ENCODE measurements at places on chromosomes 3 and 15.

- DNase-seq: no peak
Measured at GRCh38 chr15:94174399-94174802, 57.0 kb upstream of the MCTP2 start.

GRCh38 chr3:37704064-37704463, 157.6 kb upstream of the CTDSPL start:
- no peak for DNase-seq

- DNase-seq: peak; percentile 3
Measured at GRCh38 chr3:145767909-145768308, 393.1 kb downstream of the PLOD2 start.

DNA sequence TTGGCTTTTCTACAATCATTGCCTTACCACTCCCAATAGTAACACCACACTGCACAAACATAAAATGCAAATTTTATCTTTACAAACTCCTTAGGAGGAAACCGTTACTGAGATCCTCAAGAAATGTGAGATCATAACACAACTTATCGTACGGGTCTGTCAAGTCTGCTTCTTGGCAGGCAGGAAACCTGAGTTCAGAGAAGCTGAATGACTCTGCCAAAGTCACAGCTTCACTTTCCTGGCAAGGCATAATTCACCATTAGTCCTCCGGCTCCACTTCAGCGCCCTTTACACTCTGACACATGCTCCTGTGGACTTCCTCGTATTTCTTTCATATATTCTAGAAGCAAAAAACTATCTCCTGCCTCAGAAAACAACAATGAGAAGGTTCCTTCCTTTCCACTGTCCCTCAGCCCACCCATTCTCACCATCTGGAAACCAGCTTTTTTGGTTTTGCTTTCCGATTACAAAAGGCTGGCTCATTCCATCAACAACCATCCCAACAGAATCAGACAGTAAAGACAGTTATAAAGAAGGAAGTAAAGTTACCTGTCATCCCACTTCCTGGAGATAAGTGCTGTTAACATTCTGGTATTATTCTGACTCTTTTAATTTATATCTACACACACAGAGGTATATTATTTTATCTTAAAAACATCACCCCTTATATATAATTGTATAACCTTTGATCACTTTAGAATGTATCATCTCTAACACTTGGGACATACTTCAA, 223.4 kb downstream of the STT3B start:
- DNase-seq: no peak

- DNase-seq: peak; percentile 70
Measured at GRCh38 chr3:27712136-27713077, 9.7 kb downstream of the EOMES start.

DNA sequence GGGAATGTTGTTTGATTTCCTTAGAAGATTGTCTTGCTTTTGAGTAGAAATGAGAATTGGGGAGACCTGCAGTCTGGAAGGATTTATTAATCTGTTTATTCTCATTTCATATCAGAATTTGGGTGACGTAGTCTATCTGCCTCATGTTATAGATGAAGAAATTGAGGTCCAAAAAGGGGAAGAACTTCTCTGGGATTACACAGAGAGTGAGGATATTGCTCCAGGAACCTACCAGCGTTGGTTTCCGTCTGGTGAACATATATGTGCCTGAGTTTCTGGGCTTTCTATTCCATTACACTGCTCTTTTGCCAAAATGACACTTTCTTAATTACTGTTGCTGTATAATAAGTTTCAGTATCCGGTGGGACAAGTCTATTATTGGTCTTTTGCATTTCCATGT, 51.8 kb downstream of the CTDSPL start:
- DNase-seq: no peak

GRCh38 chr15:42533246-42533645, 15.3 kb downstream of the LRRC57 start:
- DNase-seq: no peak

DNA sequence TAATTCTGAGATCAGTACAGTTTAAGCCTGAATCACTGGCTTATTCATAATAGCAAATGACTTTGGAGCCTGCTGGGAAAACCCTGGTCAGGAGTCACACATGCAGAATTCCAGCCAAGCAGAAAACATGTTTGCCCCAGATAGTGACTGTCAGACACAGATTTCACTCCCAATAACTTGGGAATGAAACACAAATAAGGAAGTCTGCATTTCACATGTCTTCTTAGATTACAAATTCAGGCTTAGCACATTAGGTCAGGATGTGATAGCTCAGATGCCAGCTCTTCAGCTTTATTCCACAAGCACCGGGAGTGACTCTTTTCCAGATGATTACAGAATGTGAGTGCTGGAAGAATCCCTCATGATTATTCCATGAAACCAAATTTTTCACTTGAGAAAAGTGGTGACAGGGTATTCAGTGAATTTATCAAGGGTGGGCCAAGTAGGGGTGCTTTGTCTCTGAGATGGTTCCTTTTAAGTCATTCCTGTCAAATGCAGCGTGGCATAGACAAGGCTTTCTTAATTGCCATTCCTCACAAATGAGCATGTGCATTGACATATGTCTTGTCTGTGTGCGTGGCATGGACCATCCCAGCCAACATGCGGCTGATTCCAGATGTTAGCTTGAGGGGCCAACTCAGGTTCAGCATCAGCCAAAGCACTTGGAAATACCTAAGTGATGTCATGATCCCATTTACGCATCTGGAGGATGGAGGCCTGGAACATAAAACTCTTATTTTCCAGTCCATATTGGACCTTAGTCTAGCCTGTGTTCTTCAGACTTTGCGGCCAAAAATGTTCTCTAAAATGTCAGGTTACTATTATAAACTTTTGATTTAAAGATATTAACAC, 191.0 kb downstream of the EPHB1 start:
- DNase-seq: no peak

DNA sequence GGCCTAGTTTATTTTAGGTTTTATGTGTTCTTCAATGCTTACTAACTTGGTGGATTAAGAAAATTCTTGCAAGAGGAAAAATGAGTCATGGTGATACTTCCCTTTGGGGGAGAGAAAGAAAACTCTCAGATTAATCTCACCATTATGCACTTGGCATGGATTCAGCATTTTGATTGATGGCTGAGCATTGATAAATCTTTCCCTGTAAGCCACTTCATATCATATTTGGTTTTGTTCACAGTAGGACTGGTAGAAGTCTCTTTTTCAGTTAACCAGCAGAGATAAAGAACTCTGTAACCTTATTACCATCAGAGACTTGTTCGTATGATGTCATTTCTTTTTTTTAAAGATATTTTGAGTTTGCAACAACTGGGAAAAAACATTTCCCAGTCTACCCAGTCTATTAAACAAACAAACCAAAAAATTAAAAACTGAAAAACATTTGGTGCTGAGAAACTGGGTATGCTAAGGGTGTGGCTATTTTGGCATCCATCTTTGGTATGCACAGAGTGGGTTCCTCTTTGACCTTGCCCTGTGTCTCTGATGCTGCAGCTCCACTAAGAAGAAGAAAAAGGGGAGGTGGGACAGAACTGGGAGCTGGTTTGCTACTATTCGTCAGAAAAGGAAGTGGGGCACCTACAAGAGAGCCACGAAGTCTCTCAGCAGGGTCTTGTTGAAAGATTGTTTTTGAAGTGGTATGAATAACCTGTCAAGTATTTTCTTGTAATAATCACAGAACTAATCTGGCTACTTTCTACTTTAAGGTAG, 17.2 kb downstream of the TMOD3 start:
- DNase-seq: no peak

- DNase-seq: no peak
Measured at GRCh38 chr3:114857299-114857701, 289.8 kb downstream of the ZBTB20 start.

DNA sequence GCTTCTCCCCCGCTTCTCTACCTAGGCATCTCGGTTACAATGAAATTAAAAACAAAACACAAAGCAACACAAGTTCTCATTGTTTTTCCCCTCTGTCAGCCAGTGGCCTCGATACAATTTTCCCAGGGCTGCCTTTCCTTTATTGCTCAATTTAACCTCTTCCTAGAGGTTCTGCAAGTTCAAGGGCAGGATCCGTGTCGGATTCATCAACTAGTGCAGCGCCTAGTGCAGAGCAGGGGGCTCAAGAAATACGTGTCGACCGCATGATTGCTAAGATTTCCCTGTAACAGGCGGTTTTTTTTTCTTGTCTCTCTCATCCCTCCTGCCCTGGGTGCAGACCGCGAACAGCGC, 1.4 kb upstream of the BHLHE40 start:
- DNase-seq: no peak

GRCh38 chr3:4758957-4759656, 220.1 kb upstream of the BHLHE40 start:
- DNase-seq: no peak

DNA sequence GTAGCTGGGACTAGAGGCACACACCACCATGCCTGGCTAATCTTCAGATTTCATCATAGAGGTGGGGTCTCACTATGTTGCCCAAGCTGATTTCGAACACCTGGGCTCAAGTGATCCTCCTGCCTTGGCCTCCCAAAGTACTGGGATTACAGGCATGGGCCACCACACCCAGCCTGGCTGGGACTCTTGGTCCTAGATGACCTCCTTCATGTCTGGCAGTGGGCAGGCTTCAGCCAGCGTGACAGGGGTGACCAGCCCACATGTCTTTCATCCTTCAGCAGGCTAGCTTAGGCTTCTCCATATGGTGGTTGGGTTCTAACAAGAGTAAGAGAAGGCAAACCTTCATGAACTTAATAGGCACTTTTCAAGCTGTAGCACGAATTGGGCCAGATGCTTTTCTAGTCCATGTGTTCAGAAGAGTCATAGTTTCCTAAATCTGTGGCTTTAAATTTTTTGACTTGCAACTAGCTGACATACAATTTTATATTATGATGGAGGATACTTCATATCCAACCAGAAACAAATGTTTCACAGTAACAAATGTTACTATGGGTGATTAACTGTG, 7.6 kb downstream of the GPD1L start:
- no peak for DNase-seq

- no peak for DNase-seq
Measured at GRCh38 chr15:60328852-60329443, 68.8 kb downstream of the ANXA2 start.

DNA sequence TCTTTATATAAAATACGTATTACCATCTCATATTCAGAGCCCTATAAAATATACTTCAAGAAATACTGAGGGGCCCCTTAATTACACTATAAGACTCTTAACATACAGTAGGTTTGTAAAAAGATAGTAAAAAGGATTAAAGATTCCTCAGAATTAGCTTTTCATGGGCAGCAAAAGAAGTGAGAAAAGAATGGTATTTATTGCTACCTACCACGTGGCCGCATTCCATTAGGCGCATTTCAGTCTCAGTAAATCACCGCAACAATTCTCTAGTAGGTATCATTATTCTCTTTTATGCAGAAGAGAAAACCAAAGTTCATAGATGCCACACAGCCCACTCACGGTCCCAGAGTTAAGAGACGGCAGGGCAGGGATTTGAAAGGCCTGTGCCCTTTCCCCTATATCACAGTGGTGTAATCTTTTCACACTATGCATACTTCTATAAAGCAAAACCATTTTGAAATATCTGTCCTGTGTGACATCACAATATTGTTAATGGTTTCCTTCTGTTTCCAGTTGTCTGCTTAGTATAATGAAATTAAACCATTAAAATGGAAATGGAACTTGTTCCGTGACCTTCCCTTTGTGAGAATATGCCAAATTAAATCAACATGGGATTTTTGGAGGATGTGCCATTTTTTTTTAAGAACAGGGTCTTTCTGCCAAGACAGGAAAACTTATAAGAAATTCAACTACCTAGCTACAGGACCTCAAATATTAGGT, 1072.2 kb downstream of the FHIT start:
- DNase-seq: no peak

- no peak for DNase-seq
Measured at GRCh38 chr3:134495980-134496379, 10.1 kb downstream of the CEP63 start.

GRCh38 chr3:84946240-84946639, 12.5 kb upstream of the CADM2 start:
- no peak for DNase-seq

GRCh38 chr15:94526071-94526689, 294.8 kb downstream of the MCTP2 start:
- no peak for DNase-seq

DNA sequence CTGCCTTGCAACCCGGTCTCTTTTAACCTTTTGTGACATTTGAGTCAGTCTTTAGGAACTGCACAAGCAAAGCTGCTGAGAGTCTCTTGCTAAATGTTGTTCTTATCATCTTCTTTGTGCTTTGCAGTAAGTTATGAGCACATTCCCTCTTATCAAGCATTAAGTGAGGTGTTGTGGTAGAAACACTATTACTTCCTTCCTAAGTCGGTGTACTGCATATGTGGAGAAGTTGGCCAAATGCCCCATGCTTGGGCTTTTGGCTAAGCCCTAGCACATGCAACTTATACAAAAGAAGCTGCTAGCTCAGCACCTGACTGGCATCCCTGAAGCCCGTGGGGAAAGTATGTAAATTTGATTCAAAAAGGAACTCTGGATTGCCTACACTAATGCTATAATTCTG, 136.5 kb upstream of the RBMS3 start:
- no peak for DNase-seq

GRCh38 chr3:78792212-78792611, 975.6 kb downstream of the ROBO1 start:
- DNase-seq: no peak

Measured in amniotic stem cell (primary cell).